Stimulated activated CD8-positive, alpha-beta memory T cell treated with anti-CD3 and anti-CD28 coated beads, Interleukin-7, amount 100 ng/mL, for 1 hour (primary cell): ENCODE measurements at places on chromosomes 7 and 10.

GRCh38 chr10:97585439-97585811 lies 1.2 kb downstream of the HOGA1 start:
- no peak for DNase-seq

GRCh38 chr7:92715963-92716362 lies 120.4 kb downstream of the CDK6 start:
- no peak for DNase-seq

- no peak for DNase-seq
These were observed 262.6 kb upstream of the LYZL1 start for GRCh38 chr10:29026065-29026797.

DNA sequence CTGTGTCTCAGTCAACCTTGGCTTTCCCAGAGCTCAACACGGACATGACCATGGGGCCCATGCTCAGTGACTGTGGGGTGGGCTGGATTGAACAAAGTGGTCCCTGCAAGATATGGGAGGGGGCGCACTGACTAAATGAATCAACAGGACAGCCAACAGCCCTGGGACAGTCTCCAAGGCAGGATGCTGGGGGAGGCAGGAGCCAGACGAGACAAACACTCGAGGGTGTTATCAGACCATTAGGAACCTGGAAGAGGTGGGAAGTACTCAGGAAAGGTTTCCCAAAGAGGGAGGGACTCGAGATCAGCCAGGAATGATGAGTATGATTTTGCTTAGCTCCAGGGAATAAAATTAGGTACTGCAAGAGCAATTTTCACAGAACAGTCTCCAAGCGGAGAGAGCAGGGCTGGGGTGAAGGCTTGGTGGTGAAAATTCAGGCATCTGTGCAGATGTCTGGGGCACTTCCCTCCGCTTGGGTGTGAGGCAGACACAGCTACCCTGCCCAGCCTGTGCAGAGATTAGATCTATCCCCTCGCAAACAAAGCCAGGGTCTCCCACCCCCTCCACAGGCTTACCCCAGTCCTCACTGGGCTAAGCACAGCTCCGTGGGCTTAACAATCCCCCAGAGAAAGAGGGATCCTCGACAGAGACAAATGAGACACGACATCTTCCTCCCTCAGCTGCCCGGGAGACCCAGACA lies 261.1 kb upstream of the ZMIZ1 start:
- DNase-seq, result no peak

- no peak for DNase-seq
These were observed 160.6 kb downstream of the PRKAG2 start for GRCh38 chr7:151716323-151716722.

- no peak for DNase-seq
These were observed 70.5 kb upstream of the ABI1 start for GRCh38 chr10:26931223-26931622.

- no peak for DNase-seq
These were observed 5.1 kb upstream of the LRRC27 start for GRCh38 chr10:132326925-132327324.

DNA sequence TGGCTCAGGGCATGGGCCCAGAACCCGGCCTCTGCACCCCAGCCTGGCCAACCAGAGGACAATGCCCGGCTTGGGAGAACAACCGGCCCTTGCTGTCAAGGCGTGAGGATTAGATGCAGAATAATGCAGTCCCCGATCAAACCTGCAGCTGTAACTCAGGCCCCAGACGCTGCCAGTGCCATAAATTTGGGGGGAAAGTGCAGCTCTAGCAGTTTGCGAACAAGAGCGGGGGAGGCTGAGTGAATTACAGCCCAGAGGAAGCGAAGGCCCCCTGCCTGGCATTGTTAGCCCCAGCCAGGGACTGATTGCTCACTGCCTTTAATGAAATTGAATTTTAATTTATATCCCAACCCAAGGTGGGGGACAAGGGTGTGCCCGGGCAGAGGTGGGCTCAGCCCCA lies 38.0 kb upstream of the GNA12 start:
- no peak for DNase-seq

- no peak for DNase-seq
These were observed 34.6 kb upstream of the HECW1 start for GRCh38 chr7:43077732-43078391.

DNA sequence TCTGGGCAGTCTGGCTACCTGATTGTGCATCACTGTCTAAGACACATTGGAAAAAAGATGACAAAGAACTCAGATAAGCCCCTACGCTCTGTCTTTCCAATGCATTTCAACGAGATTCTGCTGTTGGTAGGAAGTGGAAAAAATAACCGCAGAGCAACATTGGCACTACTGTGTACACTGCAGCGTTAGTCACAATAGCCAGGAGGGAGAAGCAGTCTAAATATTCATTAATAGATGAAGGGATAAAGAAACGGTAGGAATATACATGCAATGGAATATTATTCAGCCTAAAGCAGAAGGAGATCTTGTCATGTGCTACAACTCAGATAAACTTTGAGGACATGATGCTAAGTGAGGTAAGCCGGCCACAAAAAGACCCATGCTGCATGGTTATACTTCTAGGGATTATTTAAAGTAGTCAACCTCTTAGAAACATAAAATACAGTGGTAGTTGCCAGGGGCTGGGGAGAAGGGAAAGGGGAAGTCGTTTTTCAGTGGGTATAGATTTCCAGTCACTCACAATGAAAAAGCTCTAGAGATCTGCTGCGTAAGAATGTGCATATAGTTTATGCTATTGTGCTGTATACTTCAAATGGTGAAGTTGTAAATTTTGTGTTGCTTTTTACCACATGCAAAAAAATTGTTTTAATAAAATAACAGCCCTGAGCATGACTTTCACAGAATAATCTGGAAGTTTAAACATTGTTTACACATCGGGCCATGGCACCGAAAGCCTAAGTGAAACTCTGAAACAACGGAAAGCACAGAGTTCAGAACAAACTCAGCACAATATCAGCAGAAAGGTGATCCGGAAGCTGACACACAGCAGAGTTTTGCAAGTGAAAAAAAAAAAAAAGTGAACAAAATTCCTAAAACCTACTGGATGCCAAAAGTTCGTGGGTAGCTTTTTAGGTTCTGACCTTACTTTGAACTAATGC lies 40.1 kb downstream of the ELMO1 start:
- DNase-seq, result no peak

- no peak for DNase-seq
These were observed 82.2 kb downstream of the SEMA3D start for GRCh38 chr7:85104432-85105205.
